Stimulated activated CD8-positive, alpha-beta memory T cell treated with anti-CD3 and anti-CD28 coated beads, Interleukin-12 subunit alpha, Interleukin-12 subunit beta, amount 100 ng/mL, for 1 hour (primary cell): ENCODE measurements at places on chromosomes 7 and 10.

- no peak for DNase-seq
These were observed 244.3 kb downstream of the MTERF1 start for GRCh38 chr7:91636129-91636724.

GRCh38 chr7:85525676-85526075 is 338.8 kb upstream of the SEMA3D start:
- DNase-seq = no peak

- DNase-seq = no peak
These were observed 26.7 kb downstream of the TAS2R41 start for GRCh38 chr7:143504215-143504936.

- DNase-seq = no peak
These were observed 256.5 kb downstream of the FRMD4A start for GRCh38 chr10:14074062-14074884.

- no peak for DNase-seq
These were observed 757.1 kb downstream of the AUTS2 start for GRCh38 chr7:70355198-70356020.

DNA sequence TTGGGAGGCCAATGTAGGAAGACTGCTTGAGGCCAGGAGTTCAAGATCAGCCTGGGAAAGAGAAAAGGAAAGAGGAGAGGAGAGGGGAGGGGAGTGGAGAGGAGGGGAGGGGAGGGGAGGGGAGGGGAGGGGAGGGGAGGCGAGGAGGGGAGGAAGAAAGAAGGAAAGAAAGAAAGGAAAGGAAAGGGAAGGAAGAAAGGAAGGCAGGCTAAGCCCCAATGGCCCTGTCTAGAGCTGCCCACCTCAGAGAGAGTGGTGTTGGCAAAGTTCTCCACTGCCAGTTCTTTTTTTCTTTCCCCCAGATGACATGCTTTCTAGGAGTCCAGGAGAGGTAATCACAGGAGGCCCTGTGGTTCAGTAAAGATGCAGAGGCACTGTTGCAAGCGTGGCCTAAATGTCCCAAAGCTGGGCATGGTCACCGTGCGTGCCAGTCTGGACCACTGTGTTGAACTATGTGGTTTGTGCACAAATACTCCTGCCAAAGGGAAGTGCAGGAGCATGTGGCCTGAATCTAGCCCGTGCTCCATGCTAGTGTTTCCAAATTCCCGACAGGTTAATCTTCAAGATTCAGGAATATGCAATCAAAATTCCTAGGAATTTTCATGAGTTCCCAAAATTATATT is 39.7 kb downstream of the ODAD2 start:
- no peak for DNase-seq

- DNase-seq = no peak
These were observed 20.9 kb upstream of the DNAJB12 start for GRCh38 chr10:72375585-72375984.

DNA sequence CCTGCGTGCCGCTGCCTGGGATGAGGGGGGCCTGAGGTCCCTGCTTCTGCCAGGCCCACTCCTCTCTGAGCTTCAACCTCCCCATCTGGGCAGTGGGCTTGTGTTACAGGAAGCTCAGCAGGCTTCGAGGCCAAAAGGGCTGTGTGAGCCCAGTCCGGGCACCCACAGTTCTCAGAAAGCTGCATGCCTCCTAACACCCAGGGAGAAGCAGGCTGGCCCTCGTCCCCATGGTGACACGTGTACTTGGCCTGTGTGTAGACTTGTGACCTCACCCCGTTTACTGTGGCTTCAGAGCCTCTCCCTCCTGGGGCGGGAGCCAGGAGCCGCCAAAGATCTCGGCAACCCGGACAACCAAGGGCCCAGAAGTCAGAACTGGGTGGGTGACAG is 2.2 kb upstream of the GRIFIN start:
- DNase-seq = no peak

- no peak for DNase-seq
These were observed 8.4 kb downstream of the COL17A1 start for GRCh38 chr10:104077247-104077646.

DNA sequence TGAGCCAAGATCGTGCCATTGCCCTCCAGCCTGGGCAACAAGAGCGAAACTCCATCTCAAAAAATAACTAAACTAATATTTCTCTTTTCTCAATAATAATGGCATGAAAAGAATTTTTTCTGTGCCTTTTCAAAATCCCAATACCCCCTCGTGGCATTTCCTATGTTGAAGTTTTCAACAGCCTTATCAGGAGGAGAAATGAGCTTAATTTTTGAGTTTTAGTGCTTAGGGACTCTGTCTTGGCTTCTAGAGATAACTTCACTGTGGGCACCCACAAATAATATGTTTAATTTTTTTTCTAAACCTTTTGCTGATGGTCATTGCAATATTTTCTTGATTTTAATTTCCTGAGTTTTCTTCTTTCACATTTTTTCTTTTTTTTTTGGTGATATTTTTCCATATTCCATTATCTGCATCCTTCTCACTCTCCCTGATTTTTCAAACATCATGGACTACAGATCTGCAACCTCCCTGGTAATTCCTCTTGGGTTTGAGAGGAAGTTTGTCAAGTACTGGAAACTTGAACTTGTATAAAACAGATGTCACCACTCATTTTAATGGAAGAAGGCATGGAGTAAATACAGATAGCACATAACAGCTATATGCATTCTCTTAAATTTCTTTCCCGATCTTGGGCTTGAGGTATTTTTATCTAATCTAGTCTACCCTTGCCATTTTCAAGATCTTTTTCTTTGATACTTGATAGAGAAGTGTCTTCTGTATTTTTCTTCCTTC is 84.0 kb downstream of the KAT6B start:
- no peak for DNase-seq

- DNase-seq = no peak
These were observed 2.7 kb upstream of the MTG1 start for GRCh38 chr10:133391249-133391635.

DNA sequence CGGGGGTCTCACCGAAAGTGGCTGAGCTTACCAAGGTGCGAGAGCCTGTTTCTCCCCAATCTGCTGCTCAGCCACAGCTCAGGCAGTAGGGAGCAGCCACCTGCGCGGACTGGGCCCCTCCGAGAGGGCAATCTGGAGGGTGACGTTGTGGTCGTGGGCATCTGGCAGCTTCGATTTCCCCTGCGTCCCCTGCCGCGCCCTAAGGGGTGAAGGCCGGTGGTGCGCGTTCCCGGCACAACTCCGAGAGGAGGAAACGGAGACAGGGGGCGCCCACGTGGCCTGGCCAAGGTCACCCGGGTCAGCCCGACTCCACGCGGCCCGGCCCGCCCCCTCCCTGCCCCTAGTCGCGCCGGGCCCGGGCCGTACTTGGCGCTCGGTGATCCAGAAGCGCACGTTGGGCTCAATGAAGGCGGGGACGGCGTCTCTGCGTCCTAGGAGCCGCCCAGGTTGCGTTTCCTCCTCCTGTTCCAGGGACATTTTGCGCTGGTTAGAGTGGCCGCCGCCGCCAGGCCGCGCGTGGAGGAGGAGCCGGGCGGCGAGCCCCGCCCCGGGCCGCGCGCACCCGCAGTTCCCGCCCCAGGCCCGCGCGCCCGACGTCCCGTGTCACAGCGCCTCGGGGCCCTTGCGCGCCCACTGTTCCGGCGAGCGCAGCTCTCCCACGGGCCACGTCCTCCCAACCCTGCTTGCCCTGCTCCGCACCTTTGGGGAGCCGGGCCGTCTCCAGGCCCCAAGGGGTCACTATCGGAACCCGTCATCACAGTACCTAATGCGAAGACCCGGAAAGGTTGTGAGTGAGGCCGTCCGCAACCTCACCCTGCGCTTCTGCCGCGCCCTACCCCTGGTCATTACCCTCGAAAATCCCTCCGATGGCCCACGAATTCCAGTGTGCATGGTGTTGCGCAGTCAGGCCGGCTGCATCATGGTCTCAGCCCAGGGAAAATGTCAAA is at the start of gene SFXN4:
Gene SFXN4, minus strand, starts transcription at position 544 of the 947 bp plus-strand sequence. Its CDS starts 67 bp downstream, at position 477.
- DNase-seq = peak; percentile 50

DNA sequence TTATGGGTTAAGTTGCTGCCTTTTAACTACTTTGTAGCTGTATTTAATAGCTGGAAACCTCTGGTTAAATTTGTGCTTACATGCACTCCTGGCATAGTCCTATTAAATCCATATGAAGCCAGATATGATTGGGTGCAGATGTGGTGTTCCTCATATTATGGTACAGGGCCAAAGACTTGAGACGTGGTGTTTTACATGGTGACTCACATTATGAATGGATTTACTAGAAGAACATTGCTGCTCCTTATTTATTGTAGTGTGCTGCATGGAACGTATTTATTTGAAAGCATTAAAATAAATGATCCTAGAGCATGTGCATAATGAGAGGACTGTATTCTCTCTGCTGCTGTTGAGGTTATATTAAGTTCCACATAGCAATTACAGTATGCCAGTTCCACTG is 224.1 kb downstream of the SLC25A13 start:
- no peak for DNase-seq
